ENCODE measurements at places on chromosomes 11 and 22.

GRCh38 chr11:111759778-111760407 is 6.3 kb downstream of the PPP2R1B start:
- no peak for DNase-seq

DNA sequence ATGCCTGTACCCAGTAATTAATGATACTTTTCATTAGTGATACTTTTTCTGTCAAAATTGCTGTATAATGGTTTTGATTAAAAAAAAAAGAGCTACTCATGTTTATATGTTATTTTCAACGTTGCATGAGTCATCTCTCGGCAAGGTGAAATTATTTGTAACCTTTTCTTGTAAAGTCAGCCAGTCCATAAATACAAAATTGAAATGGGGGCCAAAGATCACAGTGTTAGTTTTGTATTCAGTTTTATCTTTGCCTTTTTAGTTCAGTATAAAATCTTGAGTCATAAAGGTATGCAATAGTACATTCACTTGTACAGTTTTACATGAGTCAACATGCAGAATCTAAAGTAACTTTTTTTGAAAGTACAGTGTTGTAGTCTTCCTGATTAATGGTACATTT is 4.3 kb downstream of the ARHGEF12 start:
- DNase-seq = no peak

GRCh38 chr11:17983569-17983968 is 29.3 kb downstream of the SERGEF start:
- no peak for DNase-seq

GRCh38 chr11:64500176-64501013 is 90.6 kb upstream of the SLC22A12 start:
- no peak for DNase-seq

DNA sequence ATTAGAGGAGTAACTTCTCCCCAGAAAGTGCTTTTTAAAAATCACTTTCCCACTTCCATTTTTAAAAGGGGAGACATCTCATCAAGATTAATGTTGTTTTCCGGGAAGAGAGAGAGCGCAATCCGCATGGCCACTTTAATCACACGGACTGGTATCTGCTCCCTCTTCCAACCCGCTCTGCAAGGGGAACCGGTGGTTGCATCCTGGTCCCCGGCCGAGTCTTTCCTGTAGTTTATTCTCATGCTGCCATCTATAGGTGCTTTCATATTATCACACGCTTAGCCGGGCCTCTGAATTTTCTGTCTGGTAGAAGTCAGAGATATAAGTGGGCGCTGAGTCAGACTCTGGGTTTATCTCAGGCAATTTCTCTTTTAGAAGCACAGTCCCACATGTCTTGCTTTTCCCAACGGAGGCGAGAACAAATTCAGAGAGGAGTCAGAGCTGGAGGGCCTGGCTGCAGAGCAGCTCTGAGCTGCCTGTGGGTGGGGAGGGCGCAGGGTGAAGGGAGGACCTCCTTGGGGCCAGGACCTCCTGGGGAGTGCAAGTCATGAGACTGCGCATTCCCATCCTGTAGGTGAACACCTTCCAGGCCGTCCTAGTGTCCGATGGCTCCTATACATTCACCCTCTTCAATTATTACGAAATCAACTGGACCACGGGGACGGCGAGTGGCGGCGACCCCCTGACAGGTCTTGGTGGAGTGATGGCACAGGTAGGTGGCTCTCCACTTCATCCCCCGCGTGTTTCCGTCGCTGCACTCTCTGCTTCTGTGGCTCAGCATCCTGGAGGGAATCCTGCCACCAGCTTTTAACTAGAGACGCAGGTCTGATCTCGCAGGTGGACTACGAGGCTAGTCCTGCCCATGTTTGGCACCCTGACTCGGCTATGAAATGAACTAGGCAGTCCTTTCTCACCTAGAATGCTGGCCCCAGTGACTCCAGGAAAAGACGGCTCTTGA is 11.7 kb downstream of the TECTA start:
- peak; percentile 6 for DNase-seq

- DNase-seq = no peak
Measured at GRCh38 chr11:27599217-27599616, 92.6 kb upstream of the LIN7C start.

DNA sequence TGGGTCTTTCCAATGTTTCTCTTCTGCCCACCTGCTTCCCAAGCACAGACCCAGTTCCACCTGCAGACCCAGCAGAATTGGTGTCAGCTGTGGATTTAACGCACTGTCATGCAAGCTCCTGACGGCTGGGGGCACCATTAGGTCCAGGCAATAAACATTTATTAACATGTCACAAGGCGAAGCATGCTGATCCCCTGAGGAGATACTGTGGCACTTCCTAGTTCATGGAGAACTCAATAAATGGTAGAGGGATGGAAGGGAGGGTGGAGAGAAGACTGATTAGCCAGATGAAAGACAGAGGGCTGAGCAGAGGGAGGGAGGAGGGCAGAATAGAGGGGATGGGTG is 68.3 kb upstream of the TSPAN18 start:
- DNase-seq = no peak

GRCh38 chr22:35664955-35665587 is 16.8 kb downstream of the APOL6 start:
- no peak for DNase-seq

- peak; percentile 8 for DNase-seq
Measured at GRCh38 chr22:46336119-46337078, 885 bp downstream of the TRMU start.

DNA sequence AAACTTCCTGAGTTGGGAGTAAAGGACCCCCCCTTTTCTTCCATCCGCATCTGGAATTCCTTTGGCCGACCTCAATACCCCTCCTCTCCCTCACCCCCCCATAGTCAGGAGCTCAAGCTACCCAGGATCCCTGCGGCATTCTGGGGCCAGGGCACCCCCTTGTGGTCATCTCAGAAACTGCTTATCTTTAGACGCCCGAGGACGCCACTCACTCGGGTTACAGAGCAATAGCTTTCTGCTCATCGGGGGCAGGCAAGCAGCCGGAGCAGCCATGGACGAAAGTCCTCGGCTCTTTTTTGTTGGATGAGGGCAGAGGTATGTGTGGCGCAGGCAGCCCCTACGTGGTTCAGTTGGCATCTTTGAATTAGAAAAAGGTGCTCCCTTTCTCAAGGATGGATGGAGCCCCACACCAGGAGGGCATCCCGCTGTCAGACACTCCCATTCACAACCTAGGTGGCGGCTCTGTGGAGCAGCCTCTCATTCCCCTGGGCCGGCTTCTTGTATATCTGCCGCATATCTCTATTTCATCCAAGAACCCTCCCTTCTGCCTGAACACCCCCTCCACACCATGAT is 2.3 kb downstream of the C1QTNF5 start:
- peak; percentile 56 for DNase-seq

GRCh38 chr22:22244316-22245250 is at the start of gene VPREB1:
TSS of gene VPREB1 (plus strand) at chr22:22244786. CDS start at chr22:22244814, 28 bp downstream.
- no peak for DNase-seq

- no peak for DNase-seq
Measured at GRCh38 chr22:30198921-30199320, 47.6 kb downstream of the LIF start.

DNA sequence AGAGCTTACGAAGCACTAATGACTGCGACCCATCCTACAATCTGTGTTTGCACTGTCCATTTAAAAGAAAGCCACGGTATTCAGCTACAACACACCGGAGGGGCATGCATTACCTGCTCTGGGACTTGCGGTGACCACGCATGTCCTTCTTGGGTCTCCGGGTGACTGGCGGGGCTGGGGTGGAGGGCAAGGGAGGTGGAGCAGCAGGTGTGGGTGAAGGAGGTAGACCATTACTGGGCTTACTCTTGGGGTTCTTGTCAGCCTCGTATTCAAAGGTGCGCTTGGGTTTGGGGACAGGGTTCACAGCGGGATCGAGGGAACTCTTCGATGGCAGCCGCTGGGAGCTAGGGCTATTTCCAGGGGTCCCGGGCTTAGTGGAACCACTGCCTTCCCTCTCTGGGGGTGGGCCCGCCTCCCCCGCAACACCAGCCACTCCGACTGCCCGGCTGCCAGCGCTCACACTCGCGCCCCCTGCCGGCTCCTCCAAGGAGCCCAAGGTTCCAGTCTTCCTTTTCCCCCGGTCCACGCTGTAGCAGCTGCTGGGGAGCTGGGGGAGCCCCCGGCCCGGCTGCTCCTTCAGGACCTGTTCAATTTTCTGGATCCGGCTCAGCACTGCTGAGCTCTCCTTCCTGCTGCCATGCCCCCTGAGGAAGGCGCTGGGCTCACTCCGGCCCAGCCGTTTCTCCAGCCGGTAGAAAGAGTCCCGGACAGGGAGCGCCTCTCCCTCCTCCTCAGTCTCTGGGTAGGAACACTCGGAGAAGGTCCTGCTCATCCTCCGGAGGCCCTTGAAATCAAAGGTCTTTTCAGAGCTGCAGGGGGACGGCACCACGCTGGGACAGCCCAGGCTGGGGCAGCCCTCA is 47.5 kb downstream of the RPL27A start:
- DNase-seq = no peak

- no peak for DNase-seq
Measured at GRCh38 chr11:8089791-8090510, 8.9 kb downstream of the TUB start.

DNA sequence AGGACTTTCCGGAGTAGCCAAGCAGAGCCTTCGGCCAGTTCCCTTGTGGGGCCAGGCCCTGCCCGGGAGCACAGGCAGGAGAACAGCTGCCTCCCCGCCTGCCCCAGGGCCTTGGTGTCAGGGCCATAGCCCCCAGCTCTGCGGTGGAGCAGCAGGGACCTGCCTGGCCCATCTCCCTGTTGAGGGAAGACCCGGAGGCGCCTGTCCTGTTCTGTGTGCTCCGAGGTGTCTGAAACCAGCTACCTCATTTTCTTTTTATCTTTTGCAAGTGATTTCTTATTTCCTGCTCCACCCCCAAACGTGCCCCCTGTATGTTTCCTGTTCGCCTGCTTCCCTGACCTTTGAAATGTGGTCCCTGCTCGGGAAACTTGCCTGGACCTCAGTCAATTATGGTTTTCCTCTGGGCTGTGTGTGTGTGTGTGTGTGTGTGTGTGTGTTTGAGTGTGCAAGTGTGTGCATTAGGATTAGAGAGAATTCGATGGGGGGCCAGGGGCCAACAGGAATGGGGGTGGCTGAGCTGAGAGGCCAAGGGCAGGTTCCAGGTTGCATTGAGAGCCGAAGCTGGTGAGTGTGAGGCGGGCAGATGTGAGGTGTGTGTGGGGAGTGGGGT is 19.1 kb downstream of the LRP5 start:
- no peak for DNase-seq

GRCh38 chr22:27135031-27135981 is 477.9 kb downstream of the MIAT start:
- no peak for DNase-seq

- no peak for DNase-seq
Measured at GRCh38 chr11:34466802-34467488, 28.2 kb downstream of the CAT start.

GRCh38 chr11:101741061-101741460 is 157.3 kb upstream of the TRPC6 start:
- DNase-seq = no peak

GRCh38 chr11:84628871-84629620 is 998.1 kb downstream of the DLG2 start:
- DNase-seq = no peak

GRCh38 chr11:19328586-19329311 is 88.0 kb upstream of the E2F8 start:
- DNase-seq = no peak

DNA sequence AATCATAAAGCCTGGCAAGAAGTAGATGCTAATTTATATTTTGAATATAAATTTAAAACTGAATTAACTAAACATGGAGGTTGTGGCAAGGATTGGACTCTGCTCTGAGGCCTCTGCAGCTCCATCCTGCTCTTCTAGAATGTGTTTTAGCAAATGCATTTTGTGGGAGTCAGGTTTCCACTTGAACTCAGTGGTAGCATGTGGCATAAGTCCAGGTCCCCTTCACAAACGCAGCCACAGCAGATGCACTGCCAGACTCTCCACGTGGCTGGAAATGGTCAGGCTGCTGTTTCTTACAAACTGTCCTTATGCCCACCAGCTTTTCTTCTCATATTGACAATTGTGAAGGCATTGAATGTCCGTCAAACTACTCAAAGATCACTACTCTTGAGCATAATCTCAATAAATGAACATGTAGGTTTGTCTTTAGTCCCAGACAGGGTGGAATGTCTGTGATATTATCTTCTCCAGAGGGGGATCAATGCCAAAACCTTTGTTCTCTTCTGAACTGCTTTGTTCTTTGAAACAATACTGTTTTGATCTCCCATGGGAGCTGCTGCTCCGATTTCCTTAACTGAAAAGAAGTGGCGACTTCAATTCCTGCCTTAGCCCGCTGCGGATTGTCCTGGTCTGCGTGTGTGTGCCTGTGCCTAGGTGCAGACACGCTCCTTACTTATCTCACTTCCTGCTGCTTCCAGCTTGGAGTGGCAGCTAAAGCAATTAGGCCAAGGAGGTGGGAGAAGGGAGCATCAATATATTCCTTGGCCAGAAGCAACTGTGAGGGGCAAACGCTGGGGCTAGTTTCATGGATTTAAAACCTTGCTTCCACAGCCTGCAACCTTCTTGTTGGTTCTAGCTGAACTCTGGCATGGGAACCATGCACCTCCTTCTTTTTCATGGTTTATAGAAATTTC is 24.2 kb downstream of the EIF4G2 start:
- no peak for DNase-seq

DNA sequence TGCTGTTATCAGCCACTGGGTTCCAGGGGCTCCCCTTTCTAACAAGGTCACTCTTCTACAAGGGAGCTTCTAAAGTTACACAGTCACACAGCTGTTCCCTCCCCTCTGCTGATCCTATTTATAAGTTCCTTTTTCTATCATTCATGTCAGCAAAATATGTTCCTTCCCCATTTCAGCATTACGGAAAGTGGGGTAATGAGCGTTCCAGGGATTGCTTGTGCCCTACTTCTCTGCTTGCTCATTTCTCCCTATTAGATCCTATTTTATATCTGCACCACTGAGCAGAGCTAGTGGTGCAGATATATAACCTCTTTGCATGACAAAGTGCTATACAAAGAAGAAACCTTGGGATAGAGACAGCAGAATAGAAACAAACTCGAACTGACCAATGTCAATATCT is 22.7 kb upstream of the PLEKHB1 start:
- DNase-seq = no peak

DNA sequence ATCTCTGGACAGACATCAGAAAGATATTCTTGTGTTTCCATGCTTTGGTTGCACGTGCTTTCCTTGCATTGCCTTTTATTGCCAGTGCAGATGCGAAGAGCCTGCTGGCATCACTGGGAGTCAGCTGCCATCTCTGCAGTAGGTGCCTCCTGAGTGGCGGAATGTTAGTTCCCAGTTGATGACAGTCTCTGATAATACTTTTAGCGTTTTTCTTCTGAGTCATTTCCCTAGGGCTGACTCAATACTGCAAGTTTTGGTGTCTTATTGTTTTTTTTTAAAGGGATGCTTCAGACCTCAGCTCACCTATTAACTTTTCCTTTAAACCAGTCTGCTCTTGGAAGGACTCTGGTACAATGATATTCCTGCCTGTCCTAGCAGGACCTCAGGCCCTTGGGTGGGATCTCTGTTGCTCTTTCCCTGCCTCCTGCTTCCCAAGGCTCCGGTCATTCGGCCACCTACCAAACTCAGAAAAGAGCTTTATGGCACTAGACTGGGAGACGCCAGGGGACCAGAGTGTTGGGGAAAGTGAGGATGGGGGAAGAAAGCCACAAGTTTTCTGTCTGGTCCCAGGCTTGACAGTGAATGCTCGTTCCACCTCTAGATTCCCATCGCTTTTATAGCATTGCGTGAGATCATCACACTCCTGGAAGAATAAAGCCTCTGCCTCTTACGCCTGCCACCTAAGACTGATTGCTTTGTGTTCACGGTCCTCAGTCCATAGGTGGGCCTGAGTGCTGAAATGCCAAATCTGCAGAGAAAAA is 308.7 kb downstream of the DDX10 start:
- no peak for DNase-seq

GRCh38 chr11:48169717-48170116 is 46.9 kb upstream of the OR4B1 start:
- DNase-seq = no peak
